Stimulated activated CD8-positive, alpha-beta memory T cell treated with anti-CD3 and anti-CD28 coated beads, Interleukin-4, amount 100 ng/mL, for 48 hours (primary cell): ENCODE measurements at places on chromosomes 16 and 17.

GRCh38 chr17:2151358-2152033 is 96.6 kb downstream of the HIC1 start:
- no peak for DNase-seq

- peak; percentile 96 for DNase-seq
Observed at GRCh38 chr17:28710861-28711722, 596 bp downstream of the PROCA1 start.

- no peak for DNase-seq
Observed at GRCh38 chr17:42803074-42803883, 4.6 kb downstream of the CNTD1 start.

DNA sequence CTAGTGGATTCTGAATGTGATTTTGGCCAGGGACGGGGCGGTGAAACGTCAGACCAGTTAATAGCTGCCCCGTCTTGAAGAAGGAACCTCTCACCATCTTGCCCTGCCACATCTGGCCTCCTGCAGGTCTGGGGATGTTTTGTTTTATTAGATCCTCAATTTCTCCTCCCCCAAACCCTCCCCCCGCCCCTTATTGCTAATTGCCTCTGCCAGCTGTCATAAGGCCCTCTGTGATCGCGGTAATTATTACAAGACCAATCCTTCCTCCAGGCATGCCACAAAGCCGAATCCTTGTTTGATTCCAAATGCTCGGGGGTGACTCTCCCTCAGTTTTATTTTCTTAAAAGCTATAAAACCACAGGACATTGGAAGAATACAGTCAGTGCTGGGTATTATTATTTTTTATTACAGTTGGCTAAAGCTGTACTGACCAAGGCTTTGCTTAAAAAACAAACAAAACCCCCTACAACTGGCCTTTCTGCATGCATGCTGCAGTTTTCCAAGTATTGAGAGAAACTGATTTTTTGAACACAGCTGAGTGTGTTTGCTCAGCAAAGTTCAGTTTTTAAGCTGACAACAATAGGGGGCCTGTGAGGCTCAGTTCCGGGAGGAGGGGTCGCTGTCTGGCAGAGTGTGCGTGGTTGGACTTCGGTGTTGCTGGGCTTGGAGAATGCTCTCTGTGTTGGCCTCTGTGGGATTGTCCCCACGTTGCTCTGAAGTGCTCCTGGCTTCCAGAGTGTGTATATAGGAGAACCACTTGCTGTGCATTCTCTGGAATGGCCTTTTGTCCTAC is 1.7 kb downstream of the KSR1 start:
- DNase-seq, result no peak

GRCh38 chr17:36833279-36833678 is 104.0 kb upstream of the LHX1 start:
- no peak for DNase-seq

DNA sequence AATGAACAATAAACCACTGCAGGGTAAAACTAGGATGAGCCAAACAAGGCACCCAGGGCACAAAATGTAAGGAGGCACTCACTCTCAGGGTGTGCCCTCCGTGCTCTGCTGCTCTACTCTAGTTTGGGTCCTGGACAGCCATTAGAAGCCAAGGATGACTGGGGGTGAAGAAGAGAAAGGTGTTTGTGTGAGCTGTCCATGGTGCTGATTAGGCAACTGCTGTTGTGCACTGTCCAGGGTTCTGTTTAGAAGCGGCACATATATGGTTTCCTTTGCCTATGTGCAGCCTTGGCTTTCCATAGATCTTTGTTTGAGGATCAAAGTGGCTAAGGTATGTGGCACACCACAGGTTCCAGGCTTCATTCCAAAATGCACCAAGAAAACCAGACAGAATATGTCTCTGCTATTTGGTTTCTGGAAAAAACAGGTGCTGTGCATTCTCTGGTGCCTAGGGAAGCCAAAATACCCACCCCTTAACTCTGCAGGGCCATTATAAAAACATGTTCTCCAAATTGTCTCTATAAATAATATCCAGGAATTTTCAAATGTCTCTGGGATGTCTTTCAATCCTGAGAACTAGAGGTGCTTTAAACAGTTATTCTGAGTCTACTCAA is 123.5 kb downstream of the CBLN1 start:
- peak; percentile 22 for DNase-seq

DNA sequence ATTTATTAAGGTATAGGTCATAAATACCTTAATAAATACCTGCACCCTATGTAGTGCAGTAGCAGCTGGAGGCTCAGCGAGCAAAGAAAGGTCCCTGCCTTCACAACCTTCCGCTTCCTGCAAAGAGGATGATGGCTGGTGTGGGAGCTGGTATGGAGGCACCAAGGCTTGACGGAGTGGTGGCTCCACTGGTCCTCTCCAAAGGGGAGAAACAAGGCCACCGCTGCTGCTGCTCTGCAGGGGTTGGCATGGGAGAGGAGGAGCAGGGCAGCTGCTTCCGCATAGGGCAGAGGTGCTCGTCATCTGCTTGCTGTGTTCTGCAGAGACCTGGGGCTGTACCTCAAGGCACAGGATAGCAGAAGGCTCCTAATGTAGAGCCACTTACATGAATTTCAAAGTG is 52.8 kb downstream of the NDEL1 start:
- DNase-seq, result no peak

DNA sequence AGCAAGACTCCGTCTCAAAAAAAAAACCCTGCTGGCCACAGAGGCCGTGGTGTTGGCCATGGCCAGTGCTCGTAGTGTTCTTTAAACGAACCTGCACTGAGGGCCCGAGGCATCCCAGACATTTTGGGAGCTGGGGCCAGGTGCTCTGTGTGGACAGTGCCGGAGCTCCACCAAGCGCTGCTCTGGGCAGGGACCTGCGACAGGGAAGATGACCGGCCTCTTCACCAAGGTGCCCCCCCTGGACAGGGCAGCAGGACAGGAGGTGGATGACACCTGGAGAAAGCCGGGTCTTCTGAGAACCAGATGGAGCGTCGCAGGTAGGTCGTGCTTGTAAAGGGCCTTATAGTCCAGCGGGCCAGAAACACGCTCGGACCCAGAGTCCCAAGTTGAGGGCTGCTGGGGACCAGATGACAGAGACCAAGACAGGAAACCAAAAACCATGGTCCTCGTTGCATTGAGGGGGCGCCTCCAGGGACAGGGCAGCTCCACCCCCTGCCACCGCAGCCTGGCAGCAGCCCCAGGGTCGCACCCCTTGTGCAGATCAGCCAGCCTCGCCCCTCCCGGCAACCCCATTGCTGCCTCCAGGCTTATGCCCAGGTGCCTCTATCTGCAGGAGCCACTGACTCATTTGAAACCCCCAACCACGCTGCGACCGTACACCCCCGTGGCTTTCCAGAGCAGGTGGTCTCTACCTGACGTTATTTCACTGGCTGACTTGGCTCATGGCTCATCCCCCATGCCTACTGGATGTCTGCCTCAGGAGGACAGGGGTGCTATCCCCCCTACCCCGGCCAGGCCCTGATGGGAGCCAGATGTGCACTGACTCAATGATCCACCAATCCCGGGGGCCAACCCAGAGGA is 4.2 kb upstream of the NTN3 start:
- no peak for DNase-seq

- no peak for DNase-seq
Observed at GRCh38 chr16:46918905-46919792, 35.0 kb downstream of the GPT2 start.

DNA sequence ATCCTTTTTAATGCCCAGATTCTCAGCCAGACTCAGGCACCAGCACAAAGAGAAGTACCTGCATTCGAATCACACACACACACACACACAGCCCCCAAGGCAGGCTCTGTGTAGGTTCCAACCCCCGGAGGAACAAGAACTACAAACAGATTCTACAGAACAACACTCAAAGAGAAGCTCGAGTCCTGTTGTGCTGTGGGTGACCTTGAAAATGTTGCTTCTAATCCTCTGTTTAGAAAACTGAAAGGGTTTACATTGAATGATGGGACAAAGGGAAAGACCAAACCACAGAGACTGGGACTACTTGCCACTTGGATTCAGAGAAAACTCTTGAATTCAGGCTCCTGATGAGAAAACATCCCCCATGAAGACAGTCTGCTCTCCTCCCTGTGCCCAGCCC is 568.8 kb upstream of the C16orf82 start:
- DNase-seq, result no peak

DNA sequence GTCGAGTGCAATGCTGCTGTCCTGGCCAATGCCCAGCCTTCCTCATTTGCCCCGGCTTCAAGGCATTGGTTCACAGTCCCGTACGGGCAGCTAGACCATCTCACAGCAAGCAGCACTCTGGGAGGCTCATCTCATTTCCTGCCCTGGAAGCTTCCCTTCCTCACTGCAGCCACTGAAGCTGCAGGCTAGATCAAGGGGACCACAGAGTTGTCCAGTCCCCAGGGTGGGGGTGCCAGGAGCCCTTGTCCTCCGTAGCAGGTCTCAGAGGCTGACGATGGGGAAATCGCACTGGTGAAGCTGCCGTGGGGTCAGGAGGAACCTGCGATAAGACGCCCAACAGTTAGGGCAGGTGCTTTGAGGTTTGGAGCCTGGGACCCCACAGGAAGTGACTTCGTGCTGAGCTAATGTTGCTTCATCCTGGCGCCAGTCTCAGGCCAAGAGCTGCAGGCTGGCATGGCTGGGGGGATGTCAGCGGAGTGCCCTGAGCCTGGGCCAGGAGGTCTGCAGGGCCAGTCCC is at the start of gene SPNS3:
Gene SPNS3 (plus strand): TSS at position 426 of the 517 bp plus-strand sequence. CDS start 28 bp downstream, at position 454.
- peak; percentile 67 for DNase-seq

- no peak for DNase-seq
Observed at GRCh38 chr17:58356231-58356630, 4.2 kb upstream of the SUPT4H1 start.

- no peak for DNase-seq
Observed at GRCh38 chr16:964356-965035, 6.3 kb downstream of the LMF1 start.

GRCh38 chr16:69131839-69132423 is 457 bp downstream of the CHTF8 start:
- DNase-seq, result peak; percentile 88

GRCh38 chr17:2758870-2759269 is 9.4 kb upstream of the CCDC92B start:
- DNase-seq, result no peak

DNA sequence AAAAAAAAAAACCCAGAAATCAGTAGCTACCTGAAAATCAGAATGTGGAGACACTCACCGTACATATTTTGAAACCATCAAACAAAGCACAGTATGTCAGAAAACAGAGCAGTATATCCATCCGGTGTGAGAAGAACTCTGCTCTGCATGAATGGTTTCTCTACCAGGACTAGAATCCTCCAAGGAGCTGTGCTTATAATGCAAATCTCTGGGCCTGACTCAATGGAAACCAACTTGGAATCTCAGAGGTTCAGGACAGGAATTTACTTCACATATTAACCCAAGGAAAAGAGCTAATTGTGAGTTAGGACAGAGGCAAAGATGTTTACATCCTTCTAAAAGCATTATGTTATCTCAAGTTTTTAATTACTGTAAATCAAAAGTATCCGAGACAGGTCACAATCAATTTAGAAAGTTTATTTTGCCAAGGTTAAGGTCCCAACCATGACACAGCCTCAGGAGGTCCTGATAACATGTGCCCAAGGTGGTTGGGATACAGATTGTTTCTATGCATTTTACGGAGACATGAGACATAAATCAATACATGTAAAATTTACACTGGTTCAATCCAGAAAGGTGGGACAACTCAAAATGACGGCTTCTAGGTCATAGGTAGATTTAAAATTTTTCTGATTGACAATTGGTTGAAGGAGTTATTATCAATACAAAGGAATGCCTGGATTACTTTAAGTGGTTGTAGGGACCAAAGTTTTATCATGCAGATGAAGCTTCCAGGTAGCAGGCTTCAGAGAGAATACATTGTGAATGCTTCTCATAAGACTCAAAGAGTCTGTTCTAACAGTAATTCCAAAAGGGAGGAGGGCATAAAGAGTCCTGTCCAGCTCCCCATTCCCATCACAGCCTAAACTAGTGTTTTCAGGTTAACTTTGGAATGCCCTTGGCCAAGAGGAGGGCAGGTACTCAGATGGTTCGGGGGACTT is 164.1 kb downstream of the CDH8 start:
- DNase-seq, result no peak

DNA sequence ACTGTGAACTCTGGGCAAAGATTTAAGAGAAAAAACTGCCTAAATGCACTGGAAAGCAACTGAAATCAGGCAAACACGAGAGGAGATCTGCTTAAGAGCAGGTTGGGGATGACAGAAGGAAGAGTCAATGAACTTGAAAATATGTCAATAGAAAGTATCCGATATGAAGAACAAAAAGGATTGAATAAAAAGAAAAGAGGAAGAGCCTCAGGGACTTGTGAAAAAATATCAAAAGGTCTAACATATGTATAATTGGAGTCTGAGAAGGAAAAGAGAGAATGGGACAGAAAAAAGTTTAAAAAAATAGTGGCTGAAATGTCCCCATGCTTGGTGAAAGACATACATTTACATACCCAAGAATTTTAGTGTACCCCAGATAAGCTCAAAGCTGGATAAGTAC is 195.5 kb downstream of the COPRS start:
- DNase-seq, result no peak

DNA sequence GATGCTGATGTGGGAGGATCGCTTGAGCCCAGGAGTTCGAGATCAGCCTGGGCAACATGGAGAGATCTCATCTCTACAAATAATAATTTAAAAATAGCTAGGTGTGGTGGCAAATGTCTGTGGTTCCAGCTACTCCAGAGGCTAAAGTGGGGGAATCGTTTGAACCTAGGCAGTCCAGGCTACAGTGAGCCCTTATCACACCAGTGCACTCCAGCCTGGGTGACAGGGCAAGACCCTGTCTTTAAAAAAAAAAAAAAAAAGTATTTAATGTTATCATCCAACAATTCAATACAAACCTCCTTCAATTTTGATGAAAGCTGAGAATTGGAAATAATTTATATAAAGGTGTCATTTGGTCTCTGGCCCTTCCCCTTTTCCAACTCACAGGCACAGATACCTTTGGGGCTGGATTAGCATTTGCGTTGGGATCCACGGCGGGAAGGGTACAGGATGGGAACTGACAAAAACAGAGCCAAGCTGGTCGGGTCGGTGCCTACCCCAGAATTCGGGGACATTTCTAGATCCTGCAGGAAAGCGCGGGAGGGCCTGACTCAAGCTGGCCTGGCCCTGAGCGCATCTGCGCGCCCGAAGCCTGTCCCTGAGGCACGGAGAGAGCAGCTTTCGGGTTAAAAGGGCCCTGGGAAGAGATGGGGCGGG is 860 bp upstream of the DCAF7 start:
- DNase-seq, result no peak

DNA sequence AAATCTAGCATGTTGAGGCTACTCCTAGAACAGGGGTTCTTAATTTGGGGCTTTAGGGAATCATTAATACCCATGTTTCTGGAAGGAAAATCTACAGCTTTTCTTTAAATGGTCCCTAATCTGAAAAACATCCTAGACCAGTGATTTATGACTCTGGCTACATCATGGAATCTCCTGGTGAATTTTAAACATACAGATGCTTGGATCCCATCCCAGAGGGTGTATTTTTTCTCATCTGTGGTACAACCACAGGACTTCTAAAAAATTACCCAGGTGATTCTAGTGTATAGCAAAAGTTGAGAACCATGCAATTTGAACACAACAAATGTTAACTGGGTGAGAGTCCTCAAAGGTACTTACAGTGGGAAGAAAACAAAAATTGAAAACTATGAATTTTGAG is 41.5 kb downstream of the KANSL1 start:
- no peak for DNase-seq
